Stimulated activated CD4-positive, alpha-beta T cell treated with anti-CD3 and anti-CD28 coated beads, Interleukin-1b, Interleukin-23, amount 100 ng/mL, for 1 hour (primary cell): ENCODE measurements at places on chromosomes 16 and 17.

DNA sequence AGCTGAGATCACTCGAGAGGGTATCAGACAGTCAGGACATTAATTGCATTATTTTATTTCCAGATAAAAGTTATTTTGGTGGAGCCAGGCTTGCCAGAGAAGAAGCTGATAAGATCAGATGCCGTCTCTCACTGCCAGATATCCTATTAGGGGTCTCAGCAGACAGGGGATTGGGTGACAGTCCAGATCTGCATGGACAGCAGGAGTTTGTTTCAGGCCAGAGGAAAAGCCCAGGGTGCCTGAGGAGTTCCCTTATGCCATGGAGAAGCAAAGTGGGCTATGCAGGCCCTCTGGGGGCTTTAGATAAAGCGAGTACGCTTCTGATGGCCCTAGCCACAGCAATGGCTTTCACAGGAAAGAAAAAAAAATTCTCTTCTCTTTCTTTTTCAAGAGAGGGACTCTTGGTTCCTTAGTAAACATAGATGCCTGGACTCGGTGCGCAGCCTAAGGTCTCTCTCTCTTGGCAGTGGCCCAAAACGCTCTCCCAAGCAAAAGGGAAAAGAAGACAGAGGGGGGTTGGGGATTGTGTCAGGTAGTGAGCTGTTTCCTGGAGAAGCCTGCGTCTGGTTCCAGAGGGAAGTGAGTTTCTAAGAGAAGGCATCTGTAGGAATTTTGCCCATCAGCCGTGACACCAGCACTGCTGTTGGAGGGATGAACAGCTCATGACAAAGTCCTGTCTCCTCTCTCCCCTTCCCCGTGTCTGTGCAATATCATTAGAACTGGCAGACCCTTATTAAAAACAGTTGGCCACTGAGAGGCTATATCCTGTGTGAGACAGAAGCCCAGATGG, 166.3 kb upstream of the FOXF1 start:
- no peak for DNase-seq

DNA sequence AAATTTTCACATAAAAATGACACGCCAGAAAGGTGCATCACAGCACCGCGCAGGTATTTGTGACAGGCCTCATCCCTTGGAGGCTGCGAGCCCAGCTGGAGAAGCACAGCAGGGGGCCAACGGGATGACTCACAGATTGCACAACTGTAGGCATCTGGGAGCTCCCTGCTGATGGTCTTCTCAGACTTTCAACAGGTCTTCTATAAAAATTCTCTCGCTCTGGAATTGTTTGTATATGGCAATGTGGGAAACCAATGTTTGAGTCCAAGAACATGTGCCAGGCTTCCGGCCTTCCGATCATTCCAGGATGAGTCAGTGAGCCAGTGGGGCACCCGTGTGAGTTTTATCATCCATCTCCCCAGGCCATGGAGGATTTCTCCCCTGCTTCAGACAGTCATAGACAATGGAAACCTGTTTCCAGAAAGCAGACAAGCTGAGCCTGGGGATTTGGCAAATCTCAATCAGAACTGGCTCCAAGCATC, 24.1 kb upstream of the ADORA2B start:
- DNase-seq, result no peak

DNA sequence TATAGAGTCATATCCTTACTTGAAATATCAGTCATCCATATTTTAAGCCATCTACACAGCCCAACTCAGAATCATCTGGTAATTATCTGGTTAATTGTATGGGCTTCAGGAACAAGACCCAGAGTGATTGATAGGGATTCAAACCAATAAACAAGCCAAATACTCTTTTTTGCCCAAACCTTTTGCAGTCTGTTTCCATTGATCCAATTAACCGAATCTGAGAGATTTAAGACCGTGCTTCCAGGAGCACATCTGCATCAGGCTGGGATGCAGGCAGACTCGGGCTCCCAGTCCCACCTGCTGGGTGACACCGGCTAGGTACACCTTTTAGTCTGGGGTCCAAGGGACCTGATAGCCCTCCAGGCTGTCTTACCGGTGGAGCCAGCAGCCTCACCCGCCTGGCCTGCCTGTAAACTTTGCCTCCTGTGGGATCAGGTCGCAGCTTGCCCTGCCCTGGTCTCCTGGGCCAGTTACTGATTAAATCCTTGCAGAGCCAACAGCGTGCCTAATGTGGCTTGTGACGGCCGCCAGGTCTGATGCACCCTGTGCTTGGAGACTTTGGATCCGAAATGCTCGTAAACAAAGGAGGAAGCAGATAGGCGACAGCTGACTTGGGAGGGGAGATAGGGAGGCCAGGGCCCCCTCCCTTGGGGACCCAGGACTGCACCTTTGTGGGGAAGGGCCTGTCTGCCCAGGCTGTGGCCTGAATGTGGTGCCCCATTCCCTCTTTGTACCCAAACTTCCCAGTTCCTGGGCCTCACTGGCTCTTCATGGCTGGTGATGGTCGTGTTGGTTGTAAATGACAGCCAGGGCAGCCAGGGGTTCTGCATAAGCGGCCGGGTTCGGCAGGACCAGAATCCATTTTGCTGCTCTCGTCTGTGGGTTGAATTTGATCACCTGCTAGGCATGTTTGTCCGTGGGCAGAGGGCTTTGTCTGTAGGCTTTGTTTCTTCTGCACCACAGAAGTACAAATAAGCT, 3.8 kb downstream of the CMIP start:
- DNase-seq, result no peak

GRCh38 chr16:64051824-64052223, 1070.0 kb downstream of the CDH11 start:
- no peak for DNase-seq

DNA sequence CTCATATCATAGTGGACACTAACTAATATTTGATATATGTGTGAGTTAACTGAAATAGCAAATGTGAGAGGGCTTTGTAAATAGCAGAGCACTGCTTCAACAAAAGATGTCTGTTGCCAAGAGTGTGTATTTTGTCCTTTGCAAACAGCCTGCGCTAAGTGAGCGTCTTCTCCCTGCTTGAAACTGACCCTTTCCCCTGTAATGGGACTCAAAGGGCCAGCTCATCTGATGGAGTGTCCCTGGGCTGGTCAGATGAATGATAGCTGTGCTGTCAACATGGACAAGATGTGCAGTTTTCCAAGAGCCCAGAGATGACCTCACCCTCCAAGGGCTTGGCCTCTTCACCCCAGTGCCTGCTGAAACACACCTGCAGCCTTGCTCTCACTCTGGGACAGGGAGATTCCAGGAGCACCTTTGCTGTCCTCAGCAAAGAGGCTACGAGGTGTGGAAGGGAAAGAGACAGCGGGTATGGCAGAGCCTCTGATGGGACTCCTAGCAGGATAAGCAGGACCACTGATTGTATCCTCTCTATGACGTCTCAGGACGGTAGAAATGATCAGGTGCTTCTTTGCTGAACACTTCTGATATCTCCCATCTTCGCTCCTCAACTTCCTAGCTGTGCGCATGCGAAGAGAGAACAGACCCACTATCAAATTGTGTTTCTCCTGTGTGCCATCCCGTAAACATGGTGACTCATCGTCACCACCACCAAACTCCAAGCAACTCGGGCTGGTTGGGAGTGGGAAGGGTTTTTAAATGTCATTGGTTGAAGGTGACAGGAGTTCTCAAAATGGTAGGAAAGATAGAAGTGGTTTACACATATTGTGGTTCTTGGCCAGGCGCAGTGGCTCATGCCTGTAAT, 35.8 kb upstream of the TBX2 start:
- DNase-seq, result no peak

DNA sequence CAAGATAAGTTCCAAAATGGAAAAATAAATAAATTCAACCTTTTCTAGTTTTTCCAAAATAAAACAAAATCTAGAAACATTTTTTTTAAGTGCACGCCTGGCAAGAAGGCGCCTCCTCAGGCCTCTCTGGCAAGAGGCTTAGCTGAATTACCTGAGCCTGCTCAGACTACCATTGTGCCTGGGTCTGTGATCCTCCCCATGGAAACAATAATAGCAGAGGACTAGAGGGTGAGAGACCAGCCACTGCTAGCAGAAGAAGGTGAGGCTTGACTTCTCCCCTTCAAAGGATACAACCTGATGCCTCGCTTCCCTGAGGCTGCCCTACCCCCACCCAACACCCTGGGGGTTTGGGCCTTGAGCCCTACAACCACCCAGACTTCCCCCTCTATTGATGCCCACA, 14.8 kb downstream of the TERB1 start:
- DNase-seq, result no peak

DNA sequence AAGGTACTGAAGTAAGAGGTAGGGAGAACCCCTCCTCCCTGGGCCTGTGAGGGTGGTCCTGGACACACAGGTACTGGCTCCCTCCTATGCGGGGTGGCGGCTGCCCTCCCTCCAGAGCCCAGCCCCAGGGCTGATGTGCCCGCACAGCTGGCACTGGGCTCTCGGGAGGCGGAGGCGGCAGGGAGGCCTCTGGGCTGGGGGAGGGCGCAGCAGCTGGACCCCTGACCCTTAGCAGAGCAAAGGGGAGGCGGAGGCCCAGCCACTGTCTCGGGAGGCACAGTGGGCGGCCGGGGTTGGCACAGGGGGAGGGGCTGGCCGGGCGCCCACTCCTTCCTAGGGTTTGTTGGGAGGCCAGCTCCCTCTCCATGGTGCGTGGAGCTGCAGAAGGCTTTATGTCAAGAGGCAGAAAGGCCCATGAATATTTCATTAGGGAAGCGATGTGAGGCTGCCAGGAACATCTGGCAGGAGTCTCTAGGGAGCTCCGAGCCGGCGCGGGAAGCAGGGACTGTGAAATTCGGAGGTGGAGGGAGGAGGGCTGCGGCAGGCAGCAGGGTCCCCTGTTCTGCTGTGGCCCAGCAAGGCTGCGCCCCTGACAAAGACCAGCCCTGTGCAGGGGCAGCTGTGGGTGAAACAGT, 44.1 kb upstream of the ACSF3 start:
- DNase-seq, result no peak

DNA sequence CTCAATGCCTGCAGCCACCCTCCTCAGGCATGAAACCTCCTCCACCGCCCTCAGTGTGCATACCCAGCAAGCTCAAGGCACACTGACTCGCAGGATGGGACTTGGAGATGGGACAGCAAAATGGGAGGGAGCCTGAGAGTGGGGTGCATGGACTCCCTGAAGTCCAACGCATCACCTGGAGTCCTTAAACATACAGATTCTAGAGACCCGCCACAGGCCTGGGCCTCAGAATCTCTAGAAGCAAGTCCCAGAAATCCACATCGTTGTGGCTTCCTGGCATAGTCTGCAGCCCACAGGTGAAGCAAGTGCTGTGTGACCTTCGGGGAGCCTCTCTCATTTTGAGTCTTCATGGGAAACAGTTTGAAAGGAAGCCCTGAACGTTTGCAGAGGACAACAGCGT, 3.6 kb upstream of the TBX21 start:
- DNase-seq, result no peak

- DNase-seq, result no peak
Measured at GRCh38 chr16:23966597-23967394, 131.0 kb downstream of the PRKCB start.

DNA sequence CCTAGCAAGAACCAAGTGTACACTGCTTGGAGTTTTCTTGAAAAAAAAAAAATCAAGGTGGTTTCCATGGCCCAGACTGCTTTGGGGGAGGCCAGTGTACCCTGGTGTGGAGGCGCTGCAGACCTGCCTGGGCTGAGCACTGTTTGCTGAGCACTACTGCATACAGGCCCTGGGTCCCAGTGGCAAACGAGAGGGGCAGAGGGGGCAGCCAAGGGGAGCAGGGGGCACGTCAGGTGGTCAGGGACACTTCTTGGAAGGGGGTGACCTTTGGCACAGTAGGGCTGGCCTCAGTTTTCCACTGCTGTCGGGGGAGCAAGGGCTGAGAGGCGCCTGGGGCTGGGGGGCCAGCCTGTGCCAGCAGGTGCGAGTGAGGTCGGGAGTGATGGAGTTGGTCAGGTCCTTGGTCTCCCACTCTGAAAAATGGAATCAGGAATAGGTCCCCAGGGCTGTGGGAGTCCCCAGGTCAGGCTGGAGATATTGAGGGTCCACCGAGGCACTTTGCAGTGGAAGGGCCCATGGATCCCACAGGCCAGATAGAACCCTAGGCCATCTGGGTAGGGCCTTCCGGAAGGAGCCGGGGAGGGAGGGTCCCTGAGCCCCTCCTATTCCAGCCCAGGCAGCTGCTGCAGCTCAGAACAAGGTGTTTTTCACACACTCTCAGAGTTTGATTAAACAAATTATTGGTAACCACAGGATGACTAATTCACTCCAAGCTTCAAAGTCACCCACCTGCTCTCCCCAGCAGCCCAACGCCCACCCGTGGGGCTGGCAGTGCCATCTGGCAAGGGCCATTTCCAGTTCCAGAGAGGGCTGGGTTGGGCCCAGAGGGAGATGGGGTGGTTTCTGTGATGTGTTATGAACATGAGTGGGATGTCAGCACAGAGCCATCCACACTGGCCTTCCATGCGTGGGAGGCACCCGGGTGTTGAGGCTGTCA, 3.5 kb downstream of the ZFPM1 start:
- DNase-seq, result no peak

GRCh38 chr17:48732688-48733629, 4.4 kb upstream of the HOXB13 start:
- DNase-seq, result no peak

- no peak for DNase-seq
Measured at GRCh38 chr17:68260051-68260762, 12.4 kb downstream of the AMZ2 start.

DNA sequence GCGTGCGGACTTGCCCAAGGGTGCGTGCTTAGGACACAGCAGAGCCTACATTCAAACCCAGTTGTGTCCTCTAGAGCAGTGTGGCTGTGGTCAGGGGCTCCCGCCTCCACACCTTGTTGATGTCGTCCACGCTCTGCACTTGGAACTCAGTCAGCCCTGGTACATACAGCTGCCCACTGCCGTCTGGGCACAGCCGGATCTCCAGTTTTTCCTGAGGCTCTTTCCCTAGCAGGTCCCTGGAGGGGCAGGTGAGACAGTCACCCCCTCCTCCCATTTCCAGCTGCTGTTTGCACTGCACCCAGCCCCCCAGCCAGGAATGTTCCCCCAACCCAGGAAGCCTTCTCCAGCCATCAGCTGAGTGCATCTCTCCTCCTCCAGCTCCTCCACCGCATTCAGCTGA, 25.7 kb downstream of the KATNB1 start:
- no peak for DNase-seq

GRCh38 chr17:79707931-79708891, 22.5 kb upstream of the ENPP7 start:
- no peak for DNase-seq

DNA sequence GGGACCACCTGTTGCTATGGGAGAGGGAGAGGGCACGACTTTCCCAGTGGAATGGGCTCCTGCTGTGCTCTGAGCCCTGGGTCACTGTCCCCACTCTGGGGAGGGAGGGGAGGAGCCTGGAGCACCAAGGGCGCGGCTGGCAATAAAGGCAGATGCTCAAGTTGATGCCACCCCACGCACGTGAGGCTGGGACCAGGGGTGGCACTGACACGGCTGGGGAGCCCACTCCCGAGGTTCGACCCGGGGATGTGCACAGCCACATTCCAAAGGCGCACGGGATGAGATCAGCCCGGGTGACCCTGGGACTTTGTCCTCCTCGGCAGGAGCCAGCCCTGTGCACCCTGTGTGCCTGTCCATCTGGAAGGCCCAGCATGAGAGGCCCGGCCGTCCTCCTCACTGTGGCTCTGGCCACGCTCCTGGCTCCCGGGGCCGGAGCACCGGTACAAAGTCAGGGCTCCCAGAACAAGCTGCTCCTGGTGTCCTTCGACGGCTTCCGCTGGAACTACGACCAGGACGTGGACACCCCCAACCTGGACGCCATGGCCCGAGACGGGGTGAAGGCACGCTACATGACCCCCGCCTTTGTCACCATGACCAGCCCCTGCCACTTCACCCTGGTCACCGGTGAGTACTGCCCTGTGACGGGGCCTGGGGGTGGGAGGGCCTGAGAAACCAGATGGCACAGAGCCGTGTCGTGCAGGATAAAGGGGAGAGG, at the start of gene ENPP7:
Gene ENPP7 (plus strand): TSS at position 175 of the 715 bp plus-strand sequence. CDS start 197 bp downstream, at position 372.
- DNase-seq, result no peak
